ENCODE measurements at places on chromosomes 3 and 15. TPM values are rescaled to one million over a fixed set of nuclear protein-coding genes. Genes with fewer than 3 reads are reported as not detected.

TP63 gene
- 0.42 TPM for total RNA-seq

ZBED2 gene
- total RNA-seq, result 0.18 TPM

MASP1 gene
- 0.06 TPM for total RNA-seq

ASB14 gene
- total RNA-seq, result not detected

NLGN1 gene
- not detected for total RNA-seq

RLBP1 gene
- not detected for total RNA-seq

CELF6 gene
- 0.15 TPM for total RNA-seq

HRG gene
- not detected for total RNA-seq

TMCO5A gene
- not detected for total RNA-seq

ERC2 gene
- total RNA-seq, result 0.10 TPM
